ENCODE measurements at places on chromosomes 2 and 18. TPM values are rescaled to one million over a fixed set of nuclear protein-coding genes. Genes with fewer than 3 reads are reported as not detected.

The PLCD4 gene
- total RNA-seq = 4.1 TPM

The NOL4 gene
- total RNA-seq = not detected

The C1QL2 gene
- total RNA-seq = not detected

DNA sequence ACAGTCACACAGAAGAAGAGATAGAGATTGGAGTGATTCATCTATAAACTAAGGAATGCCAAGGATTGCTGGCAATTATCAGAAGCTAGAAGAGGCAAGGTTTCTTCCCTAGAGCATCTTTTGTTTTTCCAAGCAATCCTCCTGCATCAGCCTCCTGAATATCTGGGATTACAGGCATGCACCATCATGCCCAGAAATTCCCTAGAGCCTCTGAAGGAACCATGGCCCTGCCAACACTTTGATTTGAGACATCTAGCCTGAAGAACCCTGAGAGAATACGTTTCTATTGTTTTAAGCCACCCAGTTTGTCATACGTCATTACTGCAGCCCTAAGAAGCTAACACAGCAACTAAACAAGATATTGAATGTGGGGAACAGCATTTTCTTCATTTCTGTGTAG is 525.0 kb downstream of the ERBB4 start:
- no peak for DNase-seq

The SOWAHC gene
- total RNA-seq = 13.2 TPM

The ACADL gene
- total RNA-seq = not detected

DNA sequence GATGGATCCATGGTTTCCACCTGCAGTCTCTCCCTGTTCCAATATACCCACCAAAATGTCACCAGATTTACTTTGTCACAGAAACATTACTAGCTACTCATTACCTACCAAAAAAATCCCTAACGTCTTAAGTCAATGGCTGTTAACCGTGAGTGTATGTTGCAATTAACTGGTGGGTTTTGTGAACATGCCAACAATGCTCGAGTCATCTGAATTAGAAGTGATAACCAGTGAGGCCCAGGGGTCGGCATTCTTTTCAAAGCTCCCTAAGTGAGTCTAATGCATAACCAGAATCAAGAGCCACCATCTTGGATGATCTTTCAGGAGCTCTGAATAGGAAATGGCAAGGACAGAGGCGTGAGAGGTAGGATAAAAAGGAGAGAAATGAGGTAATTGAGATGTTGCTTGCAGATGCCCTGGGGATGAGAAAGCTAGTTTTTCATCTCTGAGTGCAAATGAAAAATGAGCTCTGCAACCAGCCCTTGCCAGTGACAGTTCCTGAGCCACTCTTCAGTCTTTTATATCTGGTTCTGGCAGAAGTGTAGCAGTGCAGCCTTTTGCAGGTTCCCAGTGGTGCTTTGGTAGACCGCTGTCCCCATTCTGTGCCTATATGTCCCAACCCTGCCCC is 130.0 kb upstream of the RND3 start:
- no peak for DNase-seq

The FAM117B gene
- 6.0 TPM for total RNA-seq

GRCh38 chr2:217215877-217216276 is 356.0 kb upstream of the TNP1 start:
- DNase-seq = no peak

DNA sequence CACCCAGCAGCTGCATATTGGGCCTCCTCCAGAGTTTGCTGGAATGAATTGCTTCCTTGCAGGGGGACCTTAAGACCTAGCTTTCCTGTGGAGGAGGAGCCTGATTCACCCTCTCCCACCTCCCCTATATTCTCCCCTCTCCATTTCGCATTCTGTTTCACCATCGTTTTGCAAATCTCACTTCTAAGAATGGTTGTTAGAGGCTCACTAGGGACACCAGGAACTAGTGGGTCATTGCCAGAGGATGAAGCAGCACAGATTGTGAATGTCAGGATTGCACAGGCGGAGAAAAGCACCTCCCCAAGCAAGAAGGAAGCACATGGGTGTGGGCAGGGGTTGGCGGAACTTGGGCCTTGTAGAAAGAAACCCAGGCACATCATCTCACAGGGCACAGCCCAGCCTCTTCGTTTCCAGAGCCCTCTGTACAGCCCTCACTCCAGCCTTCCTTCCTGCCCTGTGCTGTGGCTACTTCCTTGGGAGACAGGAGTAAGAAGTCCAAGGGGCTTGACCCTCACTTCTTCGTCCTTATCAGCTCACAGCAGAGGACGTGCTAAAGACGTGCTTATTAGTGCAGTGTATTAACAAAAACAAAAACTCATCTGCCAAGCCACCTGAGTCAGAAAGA is 63.4 kb downstream of the TACR1 start:
- DNase-seq = no peak

The DYNAP gene
- not detected for total RNA-seq

- no peak for DNase-seq
Measured at GRCh38 chr2:75030218-75031009, 72.0 kb downstream of the POLE4 start.

- DNase-seq = no peak
Measured at GRCh38 chr2:158685646-158686045, 109.5 kb upstream of the DAPL1 start.

DNA sequence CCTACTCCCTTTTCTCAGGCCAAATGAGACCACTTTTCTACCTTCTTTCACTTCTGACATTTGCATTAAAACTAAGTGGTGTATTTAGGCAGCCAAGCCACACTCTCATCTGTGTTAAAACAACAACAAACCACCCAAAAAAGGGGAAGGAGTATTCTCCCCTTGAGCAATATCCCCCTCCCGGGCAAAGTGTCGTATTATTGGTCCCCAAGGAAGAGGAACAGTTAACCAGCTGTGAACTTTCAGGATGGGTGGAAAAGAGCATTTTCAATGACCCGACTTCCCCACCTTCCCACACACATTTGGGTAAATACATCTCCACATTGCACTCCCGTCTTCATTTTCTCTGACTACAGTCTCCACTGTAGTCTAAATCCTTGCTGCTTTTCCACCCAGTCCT is 44.3 kb downstream of the FEZ2 start:
- DNase-seq = no peak

The CFAP65 gene
- not detected for total RNA-seq

DNA sequence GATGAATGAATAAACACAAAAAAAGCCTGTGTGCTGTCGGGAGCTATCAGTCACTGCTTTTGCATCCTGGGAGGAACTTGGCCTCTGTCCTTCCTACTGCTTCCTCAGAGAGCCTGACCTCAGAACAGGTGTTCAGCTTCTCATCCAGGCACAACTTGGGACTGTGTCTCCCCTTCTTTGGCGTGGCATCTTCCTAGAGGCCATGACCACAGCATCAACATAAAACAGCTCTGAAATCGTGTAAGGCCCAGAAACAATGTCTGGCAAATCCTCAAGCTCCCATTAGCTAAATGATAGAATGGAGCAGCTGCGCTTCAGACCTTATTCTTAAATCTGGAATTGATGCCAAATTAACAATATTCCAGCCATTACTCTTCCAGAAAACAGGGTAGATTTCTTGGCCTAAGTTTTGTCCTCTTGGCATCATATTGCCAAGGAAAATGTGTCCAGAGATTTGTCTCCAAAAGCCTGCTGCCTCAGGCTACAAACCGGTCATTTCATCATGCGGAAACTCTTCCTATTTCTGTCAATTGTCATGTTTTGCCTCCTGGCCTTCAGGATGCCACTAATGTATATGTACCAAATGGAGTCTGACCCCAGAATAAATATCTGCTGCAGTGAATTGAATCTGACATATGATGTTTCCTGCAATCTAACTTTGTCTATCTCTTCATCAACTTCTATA is 53.2 kb upstream of the RAB27B start:
- no peak for DNase-seq

Data from chondrocyte (in vitro differentiated cells).